ENCODE measurements at places on chromosomes 6 and 20. TPM values are rescaled to one million over a fixed set of nuclear protein-coding genes. Genes with fewer than 3 reads are reported as not detected.
A peak's percentile ranks its signal among the peaks of the same experiment; 100 is the strongest.

DNA sequence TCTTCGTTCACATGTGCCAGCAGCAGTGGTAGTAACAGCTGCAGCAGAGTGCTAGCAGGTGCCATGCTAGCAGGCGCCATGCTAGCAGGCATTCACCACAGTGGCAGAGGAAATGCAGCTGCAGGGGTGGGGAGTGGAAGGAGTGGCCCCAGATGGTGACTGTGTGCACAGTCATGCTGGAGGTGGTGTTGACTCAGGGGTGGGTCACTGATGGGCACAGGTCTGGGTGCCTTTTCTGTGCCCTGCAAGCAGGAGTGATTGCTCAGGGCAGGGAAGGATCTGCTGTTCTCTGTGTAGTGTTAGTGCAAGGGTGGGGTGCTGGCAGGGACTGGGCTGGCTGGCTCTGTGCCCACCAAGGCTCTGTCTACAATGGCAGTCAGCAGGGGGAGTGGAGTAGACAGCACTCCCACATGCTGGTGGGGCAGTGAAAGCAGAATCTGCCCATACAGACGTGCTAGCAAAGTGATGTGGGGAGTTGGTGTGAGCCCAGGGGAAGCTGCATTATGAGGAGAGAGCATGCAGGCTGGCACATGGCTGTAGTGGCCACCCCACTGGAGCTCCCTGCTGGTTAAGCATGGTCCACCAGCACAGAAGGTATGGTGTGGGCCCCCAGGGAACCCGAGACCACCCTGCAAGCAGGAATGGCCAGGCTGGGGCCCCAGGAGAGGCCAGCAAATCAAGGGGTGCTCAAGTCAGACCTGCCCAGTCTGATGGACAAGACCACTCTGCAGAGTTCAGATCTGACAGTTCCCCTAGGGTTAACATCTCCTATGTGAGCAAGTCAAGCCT is 11.4 kb upstream of the TSPYL4 start:
- no peak for DNase-seq

GRCh38 chr6:72035486-72035885 is 149.1 kb downstream of the RIMS1 start:
- no peak for DNase-seq

The CST2 gene
- polyA plus RNA-seq, result not detected

GRCh38 chr6:131807321-131807643 is 538 bp upstream of the ENPP1 start:
- DNase-seq, result no peak

GRCh38 chr20:6142348-6142993 is 19.6 kb upstream of the FERMT1 start:
- no peak for DNase-seq

GRCh38 chr6:116476002-116476678 is 15.0 kb downstream of the CALHM6 start:
- DNase-seq, result peak; percentile 45

GRCh38 chr6:84161190-84161589 is 66.3 kb downstream of the CEP162 start:
- DNase-seq, result no peak

The HMGCLL1 gene
- polyA plus RNA-seq, result not detected

The DDO gene
- not detected for polyA plus RNA-seq

- no peak for DNase-seq
Measured at GRCh38 chr6:129954749-129955431, 63.5 kb upstream of the L3MBTL3 start.

DNA sequence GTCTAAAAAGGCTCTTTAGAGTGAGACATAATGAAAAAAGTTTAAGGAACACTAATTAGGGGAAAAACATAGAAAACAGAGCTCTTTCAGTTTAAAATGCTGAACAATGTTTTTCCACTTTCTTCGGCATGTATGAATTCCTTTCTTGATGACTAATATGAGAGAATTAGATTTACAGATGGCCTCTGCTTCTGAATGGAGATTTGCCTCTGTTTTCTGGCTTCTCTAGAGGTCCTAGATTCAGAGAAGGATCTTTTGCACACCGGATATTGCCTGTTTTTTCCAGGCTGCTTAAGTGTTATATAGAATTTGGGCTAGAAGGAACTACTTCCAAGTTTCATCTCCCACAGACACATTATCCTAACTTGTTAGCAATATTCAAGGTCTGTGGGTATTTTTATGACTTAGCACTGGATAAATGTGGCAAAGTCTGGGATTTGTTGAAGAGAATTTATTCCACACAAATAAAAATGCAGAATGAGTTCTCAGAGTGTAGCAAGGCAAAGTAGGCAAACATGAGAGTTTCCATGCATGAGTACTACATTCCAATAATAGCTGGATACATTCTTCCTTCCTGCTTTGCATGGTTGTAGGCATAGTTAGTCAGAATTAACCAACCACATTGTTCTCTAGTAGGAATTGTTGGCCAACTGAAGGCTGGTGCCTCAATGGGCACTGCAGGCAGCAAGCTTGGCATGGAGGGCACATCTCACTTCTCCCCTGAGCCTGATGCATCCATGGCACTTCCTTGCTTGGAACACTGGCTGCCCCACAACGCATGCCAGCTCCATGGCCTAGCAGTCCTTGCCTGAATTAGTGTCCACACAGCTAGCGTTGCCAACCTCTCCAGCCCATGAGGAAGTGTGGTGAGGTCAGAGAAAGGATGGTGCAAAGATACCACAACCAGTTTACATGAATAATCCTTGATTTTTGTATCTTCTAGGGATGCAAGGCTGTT is 224.2 kb downstream of the CLIC5 start:
- DNase-seq, result no peak

GRCh38 chr6:156347246-156347645 is 429.9 kb upstream of the ARID1B start:
- no peak for DNase-seq

The NECAB3 gene
- polyA plus RNA-seq, result 2.3 TPM

DNA sequence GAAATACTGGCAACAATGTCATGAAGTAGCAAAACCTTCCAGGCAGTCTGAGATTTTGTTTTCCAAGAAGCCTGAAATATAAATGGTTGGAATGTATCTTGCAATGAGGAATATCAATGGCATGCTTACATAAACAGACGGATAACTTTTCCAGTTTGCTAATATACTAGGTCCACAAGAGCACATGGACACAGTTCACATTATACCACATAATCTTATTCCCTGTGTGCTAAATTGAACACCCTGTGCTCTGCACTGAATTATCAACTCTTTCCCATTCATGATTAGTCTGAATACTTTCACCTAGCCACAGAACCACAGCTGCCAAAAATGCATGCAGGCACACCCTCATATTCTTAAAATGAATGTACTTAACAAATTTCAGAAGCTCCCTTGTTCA is 274.3 kb downstream of the COL12A1 start:
- DNase-seq, result no peak

DNA sequence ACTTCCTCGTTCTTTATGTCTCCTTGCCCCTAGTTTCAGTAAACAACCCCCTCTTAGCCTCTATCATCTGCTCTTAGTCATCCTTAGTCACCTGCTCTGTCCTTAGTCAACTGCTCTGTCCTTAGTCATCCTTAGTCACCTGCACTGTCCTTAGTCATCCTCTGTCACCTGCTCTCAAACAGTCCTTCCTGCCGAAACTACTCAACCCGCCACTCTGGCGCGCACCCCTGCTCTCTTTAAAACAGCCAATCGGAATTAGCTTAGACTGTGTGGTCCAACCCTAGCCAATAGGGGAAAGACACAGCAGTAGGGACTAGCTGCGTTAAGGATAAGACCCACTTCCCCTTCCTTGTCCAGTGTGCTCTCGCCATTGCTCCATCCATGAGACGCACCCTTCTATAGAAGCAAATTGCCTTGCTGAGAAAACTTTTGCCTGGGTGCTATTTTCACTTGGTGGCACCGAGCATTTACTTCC is 73.9 kb downstream of the BACH2 start:
- DNase-seq, result no peak

- DNase-seq, result no peak
Measured at GRCh38 chr20:41032271-41032670, 3.6 kb downstream of the TOP1 start.
